ENCODE measurements at places on chromosomes 16 and 17. TPM values are rescaled to one million over a fixed set of nuclear protein-coding genes. Genes with fewer than 3 reads are reported as not detected.

TMEM92 gene
- total RNA-seq: 0.34 TPM

FLOT2 gene
- total RNA-seq: 60.9 TPM

KRT39 gene
- total RNA-seq: not detected

GINS2 gene
- total RNA-seq: 0.71 TPM

SCARF1 gene
- 0.43 TPM for total RNA-seq

SMTNL2 gene
- total RNA-seq: not detected

MMP25 gene
- total RNA-seq: 0.34 TPM

SMIM36 gene
- total RNA-seq: not detected

TMEM186 gene
- total RNA-seq: 13.0 TPM
